ENCODE measurements at places on chromosomes 16 and 17.

DNA sequence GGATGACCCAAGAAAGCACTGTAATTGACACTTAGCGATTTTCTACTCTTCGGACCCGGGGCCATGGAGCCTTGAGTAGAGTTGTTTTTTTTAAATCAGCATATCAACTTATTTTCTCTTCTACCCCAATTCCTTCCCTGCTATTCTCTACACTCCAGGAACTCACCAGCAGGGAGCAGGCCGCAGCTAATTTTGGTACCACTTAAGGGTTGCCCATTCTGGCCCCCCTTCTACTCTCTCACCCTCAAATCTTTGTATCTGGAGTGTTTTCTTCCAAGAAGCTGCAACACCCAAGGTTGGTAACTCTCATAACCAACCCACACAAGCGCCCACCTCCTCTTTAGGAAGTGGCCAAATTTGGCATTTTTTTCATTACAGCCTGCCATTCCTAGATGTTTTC is 5.5 kb upstream of the ERAL1 start:
- DNase-seq = no peak

DNA sequence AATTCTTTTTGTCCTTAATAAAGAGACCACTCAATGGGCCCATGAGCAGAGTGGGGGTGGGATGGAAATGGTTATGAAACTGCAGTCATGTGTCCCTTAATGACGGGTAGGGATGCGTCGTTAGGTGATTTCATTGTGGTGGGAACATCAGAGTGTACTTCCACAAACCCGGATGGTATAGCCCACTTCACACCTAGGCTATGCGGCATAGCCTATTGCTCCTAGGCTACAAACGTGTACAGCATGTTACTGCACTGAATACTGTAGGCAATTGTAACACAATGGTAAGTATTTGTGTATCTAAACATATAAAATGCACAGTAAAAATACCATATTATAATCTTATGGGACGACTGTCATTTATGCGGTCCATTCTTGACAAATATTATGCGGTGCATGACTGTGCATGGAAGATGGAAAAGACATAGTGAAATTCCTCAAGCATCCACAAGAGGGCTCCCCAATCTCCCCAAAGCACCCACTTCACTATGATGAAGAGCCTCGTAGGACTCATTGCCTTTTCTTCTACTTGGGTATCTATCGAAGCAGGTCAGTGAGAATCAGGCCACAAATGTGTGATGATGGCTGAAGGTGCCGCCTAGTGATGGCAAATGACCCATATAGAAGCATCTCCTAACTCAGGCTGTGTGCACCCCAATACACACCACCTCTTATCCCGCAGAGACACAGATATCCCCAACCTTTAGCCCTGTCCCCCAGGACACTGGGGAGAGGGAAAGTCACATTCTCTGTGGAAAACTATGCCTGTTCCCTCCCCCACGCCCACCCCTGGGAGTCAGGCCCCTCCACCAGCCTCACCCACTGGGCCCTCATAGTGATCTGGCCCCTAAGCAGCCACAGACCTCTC is 43.5 kb downstream of the TBX21 start:
- no peak for DNase-seq

GRCh38 chr16:80517846-80518245 is 22.9 kb upstream of the DYNLRB2 start:
- DNase-seq = no peak

DNA sequence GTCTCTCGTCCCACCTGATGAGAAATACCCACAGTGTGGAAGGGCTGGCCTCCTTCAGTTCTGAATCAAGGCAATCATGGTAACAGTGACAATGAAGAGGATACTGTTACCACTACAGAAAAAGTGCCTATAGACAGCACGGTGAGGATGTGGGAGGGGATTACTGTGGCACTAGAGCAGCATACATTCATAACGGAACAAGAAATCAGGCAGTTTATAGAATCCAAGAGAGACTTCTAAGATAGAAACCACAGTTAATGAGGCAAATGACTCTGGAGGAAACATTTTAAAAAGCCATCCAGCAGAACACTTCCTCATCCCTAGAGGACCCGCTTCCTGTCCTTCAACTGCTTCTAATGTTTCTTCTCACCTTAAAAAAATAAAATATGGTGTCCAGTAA is 2.7 kb downstream of the RUSF1 start:
- no peak for DNase-seq

GRCh38 chr16:1412847-1413246 is 1.7 kb downstream of the UNKL start:
- no peak for DNase-seq

GRCh38 chr16:23523876-23524385 is 13.6 kb upstream of the GGA2 start:
- DNase-seq = no peak

DNA sequence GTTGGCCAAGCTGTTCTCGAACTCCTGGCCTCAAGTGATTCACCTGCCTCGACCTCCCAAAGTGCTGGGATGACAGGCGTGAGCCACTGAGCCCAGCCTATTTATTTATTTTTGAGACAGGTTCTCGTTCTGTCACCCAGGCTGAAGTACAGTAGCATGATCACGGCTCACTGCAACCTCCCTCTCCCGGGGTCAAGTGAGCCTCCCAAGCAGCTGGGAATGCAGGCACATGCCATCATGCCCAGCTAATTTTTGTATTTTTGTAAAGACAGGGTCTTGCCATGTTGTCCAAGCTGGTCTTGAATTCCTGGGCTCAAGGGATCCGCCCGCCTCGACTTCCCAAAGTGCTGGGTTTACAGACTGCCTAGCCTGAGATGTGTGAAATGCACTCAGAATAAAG is 10.2 kb upstream of the SEC14L1 start:
- no peak for DNase-seq

DNA sequence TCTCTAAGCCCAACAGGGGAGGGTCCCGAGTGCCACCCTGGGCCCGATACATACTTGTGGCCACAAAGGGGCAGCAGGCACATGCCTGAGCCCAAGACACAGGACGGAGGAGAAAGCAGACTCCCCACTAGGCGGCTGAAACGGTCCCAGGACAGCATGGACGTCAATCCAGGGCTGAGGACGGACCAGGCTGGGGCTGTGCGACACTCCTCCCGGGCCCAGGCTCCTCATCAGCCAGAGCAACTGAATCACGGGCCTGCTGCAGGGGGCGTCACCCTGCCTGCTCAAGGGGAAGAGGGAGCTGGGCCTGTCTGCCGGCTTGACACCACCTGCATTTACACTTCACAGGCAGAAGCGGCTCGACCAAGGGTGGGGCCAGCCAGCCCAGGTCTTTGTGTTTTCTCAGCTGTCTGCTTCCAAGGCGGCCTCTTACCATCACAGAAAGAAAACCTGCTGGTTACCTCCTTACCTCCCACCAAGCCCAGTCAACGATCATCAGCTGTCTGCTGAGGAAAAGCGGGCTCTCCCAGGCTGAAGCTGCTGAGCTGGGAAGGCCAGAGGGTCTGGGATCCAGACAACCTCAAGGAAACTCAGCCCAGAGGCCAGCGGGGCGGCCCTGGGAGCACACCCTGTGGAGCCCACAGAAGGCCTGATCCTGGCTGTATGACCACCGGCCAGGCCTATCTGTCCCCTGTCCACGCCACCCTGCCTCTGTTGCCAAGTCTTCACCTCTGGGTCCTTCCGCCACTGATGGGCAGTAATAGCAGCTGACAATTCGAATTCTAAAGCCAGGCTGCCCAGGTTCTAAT is 26.4 kb downstream of the KIFC3 start:
- no peak for DNase-seq

DNA sequence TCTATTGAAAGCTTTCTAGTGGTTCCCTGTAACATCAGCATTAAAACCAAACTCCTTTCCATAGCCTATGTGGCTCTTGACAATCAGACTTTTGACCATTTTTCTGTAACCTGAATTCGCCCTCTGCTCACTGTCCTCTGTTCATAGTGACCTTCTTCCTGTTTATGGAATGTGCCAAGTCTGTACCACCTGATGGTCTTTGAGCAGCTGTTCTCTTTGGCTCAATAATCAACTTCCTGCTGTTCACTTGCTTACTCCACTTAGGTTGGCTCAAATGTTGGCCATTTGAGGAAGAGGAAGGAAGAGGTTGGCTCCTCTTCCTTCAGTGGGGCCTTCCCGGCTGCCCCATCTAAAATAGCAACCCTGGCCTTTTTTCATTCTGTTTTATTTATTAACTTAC is 251.5 kb downstream of the CA10 start:
- no peak for DNase-seq

DNA sequence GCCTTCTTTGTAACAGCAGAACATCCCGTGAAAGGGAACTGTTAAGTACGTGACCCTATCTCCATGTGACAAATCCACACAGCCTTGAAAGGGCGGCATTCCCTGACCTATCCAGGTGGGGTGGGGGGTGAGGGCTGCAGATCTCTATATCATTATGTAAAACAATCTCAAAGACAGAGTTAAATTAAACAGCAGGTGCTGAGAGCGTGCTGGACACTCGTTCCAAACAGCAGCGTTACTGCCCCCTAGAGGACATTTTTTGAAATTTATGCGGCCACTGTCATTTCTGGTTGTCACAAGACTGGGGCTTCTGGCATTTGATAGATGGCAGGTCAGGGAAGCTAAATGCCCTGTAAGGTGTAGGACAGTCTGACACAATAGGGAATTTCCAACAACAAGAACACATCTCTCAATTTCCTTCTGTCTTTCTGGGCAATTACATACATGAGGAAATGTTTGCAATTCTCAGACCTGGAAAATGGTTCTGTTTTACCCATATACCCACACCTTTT is 6.7 kb upstream of the SLC25A39 start:
- no peak for DNase-seq

DNA sequence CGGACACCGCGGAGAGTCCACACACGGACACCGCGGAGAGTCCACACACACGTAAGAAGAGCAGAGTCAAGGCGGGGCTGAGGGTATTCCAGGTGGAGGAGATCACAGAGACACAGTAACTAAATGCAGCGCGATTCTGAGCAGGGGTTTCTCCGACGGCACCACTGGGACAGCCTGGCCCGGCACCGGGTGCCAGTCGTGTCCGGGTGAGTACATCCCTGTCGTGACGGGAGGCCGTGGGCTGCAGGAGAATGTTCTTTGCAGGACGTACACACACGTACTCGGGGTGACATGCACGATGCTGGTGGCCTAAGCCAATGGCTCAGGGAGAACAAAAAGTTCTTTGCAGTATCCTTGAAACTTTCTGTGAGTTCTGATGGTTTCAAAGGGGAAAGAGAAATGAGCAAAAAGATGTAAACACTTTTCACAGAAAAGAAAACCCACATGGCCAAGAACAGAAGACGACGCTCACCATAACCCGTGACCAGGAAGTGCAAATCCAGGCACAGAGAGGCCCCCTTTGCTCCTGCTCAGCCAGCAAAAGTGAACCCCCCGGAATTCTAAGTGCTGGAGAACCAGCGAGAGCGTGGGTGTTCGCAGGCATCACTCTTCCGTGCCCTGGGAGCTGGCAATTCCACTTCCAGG is 53.7 kb upstream of the METRNL start:
- DNase-seq = no peak

GRCh38 chr16:25298165-25298872 is 40.7 kb upstream of the ZKSCAN2 start:
- DNase-seq = no peak

DNA sequence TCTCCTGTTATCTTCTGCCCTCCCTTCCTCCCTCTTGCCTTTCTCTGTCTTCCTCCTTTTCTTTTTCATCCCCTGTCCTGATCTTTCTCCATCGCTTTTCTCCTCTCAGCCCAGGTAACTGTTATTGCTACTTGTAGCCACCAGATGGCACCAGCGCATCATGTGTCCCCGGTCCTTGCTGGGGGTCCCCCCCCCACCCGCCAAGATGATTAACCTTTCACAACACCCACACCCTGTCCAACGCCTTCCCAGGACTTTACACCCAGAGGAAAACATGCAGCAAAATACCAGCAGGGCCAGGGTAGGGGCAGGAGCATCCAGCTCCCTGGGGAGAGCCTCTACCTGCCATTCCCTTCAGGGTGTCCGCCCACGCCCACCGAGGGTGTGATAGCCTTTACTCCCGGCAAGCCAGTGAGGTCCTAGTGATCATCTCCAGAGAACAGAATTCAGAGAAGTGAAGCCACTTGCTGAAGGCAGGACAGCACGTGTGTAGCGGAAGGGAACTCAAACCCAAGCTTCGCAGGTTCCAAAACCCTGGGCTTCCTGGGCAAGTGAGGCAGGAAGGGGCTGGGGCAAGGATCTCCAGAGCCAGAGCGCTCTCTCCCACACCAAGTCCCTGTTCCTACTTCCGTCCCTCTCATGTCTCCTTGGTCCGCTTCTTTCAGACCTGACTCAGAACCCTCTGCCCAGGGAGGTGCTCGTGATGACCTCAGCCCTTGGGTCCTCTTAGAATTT is 13.4 kb upstream of the TAC4 start:
- DNase-seq = no peak

- no peak for DNase-seq
These were observed 5.9 kb downstream of the SKA2 start for GRCh38 chr17:59149051-59149450.

GRCh38 chr17:65370669-65371131 is 190.7 kb downstream of the AXIN2 start:
- no peak for DNase-seq

DNA sequence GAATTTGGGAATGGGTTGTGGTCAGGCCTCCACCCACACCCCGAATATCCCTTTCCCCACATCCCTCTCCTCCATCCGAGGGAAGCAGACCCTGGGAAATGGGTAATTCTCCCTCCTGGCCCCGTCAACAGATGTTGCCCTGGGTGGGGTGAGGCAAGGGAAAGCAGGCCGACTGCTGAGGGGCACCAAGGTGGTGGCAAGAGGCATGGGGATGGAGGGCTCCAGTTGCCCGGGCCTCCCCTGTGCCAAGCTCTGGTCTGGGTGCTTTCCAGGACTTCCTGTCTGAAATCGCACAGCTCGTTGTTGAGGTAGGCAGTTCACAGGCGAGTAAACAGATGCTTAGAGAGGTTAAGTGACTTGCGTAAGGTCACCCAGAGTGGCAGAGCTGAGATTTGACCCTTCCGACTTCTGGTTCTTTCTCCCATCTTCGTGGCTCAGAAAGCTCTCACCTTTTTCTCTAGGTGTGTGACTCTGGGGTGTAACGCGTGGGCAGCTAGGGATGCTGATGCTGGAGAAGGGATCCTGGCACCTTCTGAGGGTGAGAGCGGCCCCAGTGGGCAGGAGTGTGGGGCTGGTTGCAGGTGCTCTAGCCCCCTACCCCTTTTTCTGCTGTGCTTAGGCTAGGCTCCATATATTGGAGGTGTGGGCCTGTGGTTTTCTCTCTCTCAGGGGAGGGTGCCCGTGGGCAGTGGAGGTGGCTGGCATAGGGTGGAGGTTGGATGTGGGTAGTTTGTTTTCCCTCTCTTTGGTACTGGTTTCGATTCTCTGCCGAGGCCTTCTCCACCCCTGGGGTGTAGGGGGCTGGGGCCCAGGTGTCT is 17.2 kb downstream of the RARA start:
- no peak for DNase-seq

- DNase-seq = no peak
These were observed 13.2 kb downstream of the TMEM11 start for GRCh38 chr17:21200590-21201297.

GRCh38 chr16:86108062-86108461 is 209.1 kb downstream of the IRF8 start:
- no peak for DNase-seq

DNA sequence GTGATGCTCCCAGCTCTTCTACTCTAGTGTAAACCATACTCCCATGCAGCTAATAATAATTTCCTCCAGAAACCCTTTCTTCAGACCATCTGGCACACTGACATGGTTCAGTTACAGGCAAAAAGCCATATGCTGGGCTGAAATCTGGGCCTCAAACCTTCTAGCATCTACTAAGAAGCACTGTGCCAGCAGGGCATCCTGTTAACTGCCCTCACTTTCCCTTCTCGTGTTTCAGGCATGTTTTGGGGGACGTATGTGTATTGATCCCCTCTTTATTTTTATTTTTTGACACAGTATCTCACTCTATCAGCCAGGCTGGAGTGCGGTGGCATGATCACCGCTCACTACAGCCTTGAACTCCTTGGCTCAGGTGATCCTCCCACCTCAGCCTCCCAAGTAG is 33.3 kb downstream of the STAT5A start:
- no peak for DNase-seq
